ENCODE measurements at places on chromosomes 6 and 20. TPM values are rescaled to one million over a fixed set of nuclear protein-coding genes. Genes with fewer than 3 reads are reported as not detected.
A peak's percentile ranks its signal among the peaks of the same experiment; 100 is the strongest.

GRCh38 chr6:43600595-43600994, 24.6 kb downstream of the POLH start:
- no peak for DNase-seq
- no peaks in the 10 kb centered on the region for H3K4me1 ChIP-seq
- no peaks in the 10 kb centered on the region for H3K36me3 ChIP-seq
- H3K4me3 ChIP-seq = no peak overlapping the region

DNA sequence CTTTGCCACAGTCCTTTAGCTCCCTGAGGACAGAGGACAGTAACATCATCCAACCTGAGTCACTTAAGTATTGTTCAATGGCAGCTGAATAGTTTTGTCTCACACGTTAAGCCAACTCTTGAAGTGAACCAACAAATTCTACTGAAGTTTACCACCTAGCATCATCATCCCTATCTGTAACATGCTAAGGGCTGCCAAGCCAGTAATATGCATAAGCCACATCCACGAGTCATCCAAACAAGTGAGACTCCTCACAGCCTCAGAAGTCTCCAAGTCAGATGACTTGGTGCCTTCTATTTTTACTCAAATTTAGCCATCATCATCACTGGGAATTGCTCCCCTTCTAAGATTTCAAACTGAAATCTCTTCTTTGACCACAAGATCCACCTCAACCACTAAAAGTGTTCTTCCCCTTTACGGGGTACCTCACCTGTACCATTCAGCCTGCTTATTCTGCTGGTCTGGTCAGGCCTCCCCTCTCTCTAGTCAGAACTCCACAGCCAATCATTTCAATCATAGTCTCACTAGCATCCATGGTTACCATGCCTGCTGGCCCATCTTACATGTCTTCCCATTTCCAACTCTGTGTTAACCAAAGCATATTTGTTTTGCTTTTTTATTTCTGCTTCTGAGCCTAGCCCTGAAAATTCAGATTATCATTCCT, 73.7 kb downstream of the DTNBP1 start:
- DNase-seq = no peak
- H3K36me3 ChIP-seq = no peaks in the 10 kb centered on the region
- H3K4me1 ChIP-seq = no peaks in the 10 kb centered on the region
- H3K4me3 ChIP-seq = no peak overlapping the region
- no peak overlapping the region for H3K27ac ChIP-seq

GRCh38 chr6:16706911-16707783, 54.1 kb downstream of the ATXN1 start:
- H3K4me3 ChIP-seq = no peak overlapping the region
- H3K27me3 ChIP-seq = no peaks in the 10 kb centered on the region
- H3K36me3 ChIP-seq = no peaks in the 10 kb centered on the region
- no peak for DNase-seq
- H3K4me1 ChIP-seq = no peaks in the 10 kb centered on the region

DNA sequence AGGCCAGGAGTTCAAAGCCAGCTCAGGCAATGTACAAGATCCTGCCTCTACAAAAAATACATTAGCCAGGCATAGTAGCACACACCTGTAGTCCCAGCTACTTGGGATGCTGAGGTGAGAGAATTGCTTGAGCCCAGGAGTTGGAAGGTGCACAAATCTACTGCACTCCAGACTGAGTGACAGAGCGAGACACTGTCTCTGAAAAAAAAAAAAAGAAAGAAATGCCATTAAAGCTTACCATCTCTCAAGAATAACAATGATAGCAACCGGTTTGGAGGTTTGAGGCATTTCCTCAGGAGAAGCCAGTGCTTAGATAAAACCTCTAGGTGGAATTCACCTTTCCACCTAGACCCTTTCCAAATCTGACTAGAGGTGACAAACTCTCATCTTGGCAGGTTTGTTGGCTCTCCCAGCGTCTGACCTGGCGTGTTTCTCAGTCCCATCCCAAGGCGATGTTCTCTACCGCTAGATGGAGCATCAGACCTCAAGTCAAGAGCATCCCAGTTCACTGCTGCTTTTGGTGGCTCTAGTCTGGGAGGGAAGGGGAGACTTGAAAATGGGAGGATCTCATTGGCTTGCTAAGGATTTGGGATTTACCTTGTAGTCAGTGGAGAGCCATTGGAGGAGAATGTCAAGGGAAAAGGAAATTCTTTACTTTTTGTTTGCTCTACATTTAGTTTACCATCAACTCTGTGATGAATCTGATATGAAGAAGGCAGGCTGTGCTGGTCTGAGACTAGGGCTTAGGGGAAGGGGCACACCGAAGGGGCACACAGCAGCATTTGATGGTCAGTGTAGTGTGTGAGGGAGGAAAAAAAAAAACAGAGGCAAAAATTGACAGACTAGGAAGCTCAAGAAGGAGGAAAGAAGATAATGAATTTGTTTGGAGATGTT, 67.9 kb downstream of the NCOA7 start:
- H3K4me1 ChIP-seq = no peaks in the 10 kb centered on the region
- DNase-seq = peak; percentile 87
- no peaks in the 10 kb centered on the region for H3K27me3 ChIP-seq
- no peaks in the 10 kb centered on the region for H3K36me3 ChIP-seq

DNA sequence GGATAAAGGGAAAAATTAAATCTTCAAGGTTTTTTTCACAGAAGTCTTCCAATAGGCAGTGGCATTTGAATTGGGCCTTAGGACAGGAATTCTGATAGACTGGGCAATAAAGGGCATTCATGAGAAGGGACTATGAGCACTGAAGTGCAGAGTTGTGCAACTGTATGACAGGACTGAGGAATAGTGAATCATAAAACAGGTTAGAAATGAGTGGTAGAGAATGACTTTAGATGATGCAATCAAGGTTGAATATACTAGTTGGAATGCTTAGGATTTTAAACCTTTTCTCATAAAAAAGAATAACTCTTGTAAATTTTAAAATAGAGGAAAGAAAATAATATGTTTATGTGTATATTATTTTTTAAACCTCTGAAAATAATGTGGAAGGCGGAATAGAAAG, 944.7 kb downstream of the PHF3 start:
- H3K36me3 ChIP-seq = no peaks in the 10 kb centered on the region
- no peaks in the 10 kb centered on the region for H3K4me1 ChIP-seq
- no peaks in the 10 kb centered on the region for H3K27me3 ChIP-seq
- no peak overlapping the region for H3K4me3 ChIP-seq
- H3K27ac ChIP-seq = no peak overlapping the region
- no peak for DNase-seq

GRCh38 chr20:41436679-41437078, 70.1 kb upstream of the EMILIN3 start:
- no peak overlapping the region for H3K4me3 ChIP-seq
- H3K36me3 ChIP-seq = peaks cover 20% of the 10 kb centered on the region
- no peaks in the 10 kb centered on the region for H3K27me3 ChIP-seq
- no peak overlapping the region for H3K27ac ChIP-seq
- DNase-seq = no peak

DNA sequence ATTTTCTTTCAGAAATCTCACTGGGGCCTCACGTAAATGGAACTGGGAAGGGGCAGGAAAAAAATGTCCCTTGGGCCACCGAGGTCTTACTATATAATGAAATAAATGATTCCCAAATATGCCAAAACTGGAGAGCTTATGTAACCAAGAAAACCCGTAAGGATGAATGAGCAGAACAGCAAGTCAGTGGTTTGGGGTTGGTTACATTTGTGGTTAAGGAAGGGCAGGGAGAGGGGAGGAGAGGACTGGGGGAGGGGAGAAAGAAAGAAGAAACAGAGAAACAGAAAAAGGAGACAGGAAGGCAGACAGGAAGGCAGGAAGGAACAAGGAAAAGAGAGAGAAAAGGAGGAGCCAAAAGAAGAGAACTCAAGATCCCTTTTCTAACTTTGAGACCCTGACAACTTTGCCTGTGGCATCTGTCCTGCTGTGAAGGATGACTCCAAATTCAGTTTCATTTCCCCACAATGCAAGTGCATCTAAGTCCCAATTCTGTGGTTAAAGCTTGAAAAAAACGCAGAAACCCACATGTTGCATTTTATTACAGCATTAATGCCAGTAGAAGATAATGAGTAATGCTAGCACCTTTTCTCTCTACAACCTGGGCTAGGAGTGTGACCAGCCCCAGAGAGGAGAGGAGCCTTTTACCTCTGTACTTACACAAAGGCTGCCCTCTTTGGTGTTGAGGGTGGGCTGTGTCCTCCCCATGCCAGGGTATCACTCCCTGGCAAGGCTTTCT, 10.8 kb upstream of the ARMC2 start:
- H3K4me1 ChIP-seq = peaks cover 5% of the 10 kb centered on the region
- no peaks in the 10 kb centered on the region for H3K27me3 ChIP-seq
- H3K27ac ChIP-seq = no peak overlapping the region
- H3K36me3 ChIP-seq = no peaks in the 10 kb centered on the region

- H3K4me3 ChIP-seq = no peak overlapping the region
- H3K36me3 ChIP-seq = no peaks in the 10 kb centered on the region
- no peak for DNase-seq
- no peak overlapping the region for H3K27ac ChIP-seq
- H3K27me3 ChIP-seq = no peaks in the 10 kb centered on the region
These were observed 329.1 kb downstream of the CDH4 start for GRCh38 chr20:61580958-61581824.

DNA sequence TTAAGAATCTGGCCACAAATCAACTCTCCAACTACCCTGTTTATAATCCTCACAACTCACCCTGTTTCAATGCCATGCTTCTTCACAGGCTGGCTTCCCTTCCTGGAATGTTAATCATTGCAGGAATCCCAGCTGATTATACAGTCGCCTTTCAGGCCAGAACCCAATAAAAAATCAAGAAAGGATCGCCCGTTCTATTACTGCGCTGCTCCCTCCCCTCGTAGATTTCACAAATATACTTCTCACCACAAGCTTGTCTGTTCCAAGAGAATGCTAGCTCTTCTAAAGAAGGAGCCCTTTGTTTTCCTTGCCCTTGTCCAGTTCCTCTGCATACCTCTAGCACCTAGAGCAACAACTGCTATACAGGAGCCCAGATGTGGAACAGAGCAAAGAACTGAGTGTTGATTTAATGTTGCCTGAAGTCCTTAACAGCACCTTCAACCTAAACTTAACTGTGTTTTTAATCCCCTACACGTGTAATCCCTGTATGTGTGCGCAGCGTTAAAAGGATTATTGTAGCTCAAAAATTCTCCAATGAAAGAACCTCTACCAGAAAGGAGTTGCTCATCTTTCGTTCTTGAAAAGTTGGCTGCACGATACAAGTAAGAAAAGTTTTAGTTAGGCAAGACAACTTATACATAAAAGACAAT, 988 bp downstream of the ECHDC1 start:
- peaks cover 6% of the 10 kb centered on the region for H3K36me3 ChIP-seq
- H3K27me3 ChIP-seq = no peaks in the 10 kb centered on the region
- DNase-seq = peak; percentile 32

- DNase-seq = no peak
- no peaks in the 10 kb centered on the region for H3K4me1 ChIP-seq
- no peak overlapping the region for H3K27ac ChIP-seq
- H3K36me3 ChIP-seq = no peaks in the 10 kb centered on the region
These were observed 645.5 kb downstream of the GRIK2 start for GRCh38 chr6:102038964-102039363.

GRCh38 chr20:20404633-20405032, 36.7 kb downstream of the INSM1 start:
- H3K27ac ChIP-seq = no peak overlapping the region
- no peaks in the 10 kb centered on the region for H3K36me3 ChIP-seq
- H3K27me3 ChIP-seq = no peaks in the 10 kb centered on the region
- H3K4me1 ChIP-seq = no peaks in the 10 kb centered on the region

GRCh38 chr6:77463861-77464494, 687 bp upstream of the HTR1B start:
- peaks cover 3% of the 10 kb centered on the region for H3K4me1 ChIP-seq
- H3K27me3 ChIP-seq = peaks cover 17% of the 10 kb centered on the region
- H3K4me3 ChIP-seq = peak overlapping the region; percentile 84
- DNase-seq = peak; percentile 86
- no peaks in the 10 kb centered on the region for H3K36me3 ChIP-seq

DNA sequence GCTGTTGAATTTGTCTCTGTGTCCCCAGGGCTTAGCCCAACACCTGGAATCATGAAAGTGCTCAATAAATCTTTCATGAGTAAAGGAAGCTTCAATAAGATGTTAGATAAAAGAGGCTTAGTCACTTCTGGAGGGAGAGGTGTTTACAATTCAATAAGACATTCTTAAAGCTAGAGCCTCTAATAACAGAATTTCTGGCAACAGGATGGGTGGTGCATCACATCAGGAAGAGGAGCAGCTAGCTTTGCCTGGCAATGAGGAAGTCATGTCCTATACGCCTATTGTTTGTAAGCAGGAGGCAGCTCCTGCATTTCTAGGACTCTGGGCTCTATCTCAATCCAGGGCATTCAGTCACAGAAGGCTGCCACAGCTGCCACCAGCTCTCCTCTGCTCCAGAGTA, 638.5 kb downstream of the EPM2A start:
- DNase-seq = no peak
- H3K36me3 ChIP-seq = peaks cover 6% of the 10 kb centered on the region
- no peak overlapping the region for H3K27ac ChIP-seq
- H3K4me1 ChIP-seq = no peaks in the 10 kb centered on the region
- no peak overlapping the region for H3K4me3 ChIP-seq

GRCh38 chr6:2480267-2480966, 235.0 kb upstream of the GMDS start:
- no peak overlapping the region for H3K4me3 ChIP-seq
- no peaks in the 10 kb centered on the region for H3K27me3 ChIP-seq
- no peak for DNase-seq
- no peaks in the 10 kb centered on the region for H3K4me1 ChIP-seq
- H3K36me3 ChIP-seq = peaks cover 16% of the 10 kb centered on the region

DNA sequence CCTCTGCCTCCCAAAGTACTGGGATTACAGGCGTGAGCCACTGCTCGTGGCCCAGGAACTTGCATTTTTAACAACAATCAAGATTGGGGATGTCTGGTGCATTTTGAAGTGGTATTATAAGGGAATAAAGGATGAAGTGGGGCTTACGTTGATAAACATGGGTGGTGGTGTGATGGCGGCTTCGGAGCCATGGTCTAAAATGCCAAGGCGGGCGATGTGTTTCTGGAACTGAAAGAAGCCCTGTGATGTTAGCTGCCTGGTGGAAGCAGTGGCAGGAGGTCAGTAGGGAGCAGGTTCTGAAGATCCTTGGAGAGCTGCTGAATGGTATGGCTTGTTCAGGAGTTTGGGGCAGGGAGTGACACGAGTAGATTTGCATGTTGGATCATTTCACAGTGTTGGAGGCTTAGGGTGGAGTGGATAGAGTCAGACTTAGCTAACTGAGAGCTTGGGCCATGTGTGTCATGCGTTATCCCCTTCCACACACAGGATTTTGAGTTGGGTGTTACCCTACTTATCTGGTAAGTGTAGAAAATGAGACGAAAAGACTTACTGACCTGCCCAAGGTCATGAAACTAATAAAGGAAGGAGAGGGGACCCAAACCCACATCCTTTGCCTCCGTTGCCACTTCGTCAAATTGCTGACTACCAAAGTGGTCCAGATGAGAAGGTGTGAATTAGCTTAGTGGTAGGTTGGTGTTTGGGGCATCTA, 1.5 kb downstream of the NELFCD start:
- peak overlapping the region; percentile 91 for H3K4me3 ChIP-seq
- DNase-seq = no peak
- H3K4me1 ChIP-seq = peaks cover 4% of the 10 kb centered on the region

Gene HLA-DQB1
- 39.2 TPM for total RNA-seq

Gene IP6K3
- total RNA-seq = 0.46 TPM

Gene MYL9
- total RNA-seq = 217 TPM

Gene LY86
- total RNA-seq = not detected

Gene FOXF2
- not detected for total RNA-seq

Gene SSTR4
- not detected for total RNA-seq

All from H9 (cell line).